Left lung (tissue), 14 donors: ENCODE measurements at places on chromosomes 4 and X. TPM values are rescaled to one million over a fixed set of nuclear protein-coding genes. Genes with fewer than 3 reads are reported as not detected.

Gene MAGEC1
- total RNA-seq: not detected

DNA sequence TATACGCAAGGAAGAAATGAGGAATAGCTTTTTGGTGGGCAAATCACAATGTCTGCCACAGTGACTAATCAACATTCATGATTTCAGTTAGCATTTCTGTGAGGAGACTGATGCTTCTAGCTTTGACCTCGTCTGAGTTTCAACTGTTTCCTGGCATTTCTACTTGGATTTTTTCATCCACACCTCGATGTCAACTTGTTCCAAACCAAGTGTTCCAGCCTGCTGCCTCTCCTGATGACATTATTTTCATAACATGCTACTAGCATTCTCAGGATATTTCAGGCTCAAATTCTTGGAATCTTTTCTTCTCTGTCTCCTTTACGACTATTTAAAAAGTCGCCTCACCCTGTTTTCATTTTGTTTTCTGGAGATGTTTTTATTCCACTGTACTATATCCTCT is 90.3 kb upstream of the TEX13D start:
- DNase-seq: no peak

- no peak for DNase-seq
These were observed 10.3 kb upstream of the TRMT2B start for GRCh38 chrX:101062176-101062575.

DNA sequence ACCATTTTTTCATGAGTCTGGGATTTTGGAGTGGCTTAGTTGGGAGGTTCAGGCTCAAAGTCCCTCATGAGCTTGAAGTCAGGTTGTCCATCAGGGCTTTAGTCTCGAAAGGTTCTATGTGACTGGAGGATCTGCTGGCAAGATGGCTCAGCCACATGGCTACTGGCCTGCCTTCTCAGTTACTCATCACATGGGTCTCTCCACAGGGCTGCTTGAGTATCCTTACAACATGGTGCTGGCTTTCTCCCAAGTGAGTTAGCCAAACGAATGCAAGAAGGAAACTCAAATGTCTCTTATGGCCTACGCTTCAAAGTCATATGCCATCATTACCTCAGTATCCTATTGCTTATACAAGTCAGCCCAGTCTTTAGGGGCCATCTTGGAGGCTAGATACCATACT is 106.3 kb upstream of the VCX3B start:
- no peak for DNase-seq

DNA sequence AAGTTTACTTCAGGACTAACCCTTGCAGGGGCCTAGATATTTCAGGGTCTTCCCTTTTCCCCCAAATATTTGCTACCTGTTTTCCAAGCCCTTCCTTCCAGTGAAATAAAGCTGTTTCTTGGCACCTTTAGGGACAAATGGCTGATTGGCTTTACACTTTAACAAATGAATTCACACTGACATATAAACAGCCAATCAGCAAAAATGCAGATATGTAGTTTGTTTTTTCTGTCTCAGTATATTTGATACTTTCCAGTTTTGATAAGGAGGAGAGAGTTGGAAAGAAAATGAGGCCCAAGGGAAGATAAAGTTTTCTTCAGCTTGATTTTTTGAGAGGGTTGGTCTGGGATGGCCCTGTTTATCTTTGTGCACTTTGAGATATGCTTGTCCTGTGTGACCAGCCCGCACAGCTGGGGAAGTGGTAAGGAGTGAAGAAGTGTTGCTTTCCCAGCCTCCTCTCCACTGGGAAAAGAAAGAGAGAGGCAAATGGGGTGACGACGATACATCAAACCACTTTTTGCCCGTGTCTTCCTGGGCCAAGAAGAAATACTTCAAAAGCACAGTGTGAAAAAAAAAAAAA is 67.5 kb downstream of the MGST2 start:
- peak; percentile 28 for DNase-seq

GRCh38 chrX:53048169-53049126 is at the start of gene GPR173:
Gene GPR173, plus strand, starts transcription at chrX:53048789. Its CDS starts 27,833 bp downstream, at chrX:53076622.
- DNase-seq: peak; percentile 60

Gene F9
- not detected for total RNA-seq

GRCh38 chr4:96525898-96526297 is 686.0 kb downstream of the PDHA2 start:
- DNase-seq: no peak
